ENCODE measurements at places on chromosomes 7 and 10.
A peak's percentile ranks its signal among the peaks of the same experiment; 100 is the strongest.

DNA sequence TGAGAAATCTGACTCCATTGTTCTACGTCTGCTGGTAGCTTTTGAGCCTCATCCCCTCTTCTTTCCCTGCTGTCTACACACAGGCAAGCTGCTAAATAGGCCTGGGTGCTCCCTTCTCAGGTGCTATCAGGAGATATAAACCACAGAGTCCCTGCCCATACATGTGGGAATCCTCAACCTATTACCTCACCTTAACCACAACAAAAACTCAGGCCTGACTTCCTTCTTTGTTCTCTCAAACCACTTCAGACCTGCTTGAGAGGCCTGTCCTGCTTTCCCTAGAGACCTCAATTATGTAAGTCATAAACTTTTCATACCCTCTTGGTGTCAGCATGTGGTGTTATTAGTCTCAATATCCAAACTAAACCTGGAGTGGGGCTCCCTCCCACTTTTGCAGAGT is 75.0 kb upstream of the MAGI2 start:
- no peak for DNase-seq

DNA sequence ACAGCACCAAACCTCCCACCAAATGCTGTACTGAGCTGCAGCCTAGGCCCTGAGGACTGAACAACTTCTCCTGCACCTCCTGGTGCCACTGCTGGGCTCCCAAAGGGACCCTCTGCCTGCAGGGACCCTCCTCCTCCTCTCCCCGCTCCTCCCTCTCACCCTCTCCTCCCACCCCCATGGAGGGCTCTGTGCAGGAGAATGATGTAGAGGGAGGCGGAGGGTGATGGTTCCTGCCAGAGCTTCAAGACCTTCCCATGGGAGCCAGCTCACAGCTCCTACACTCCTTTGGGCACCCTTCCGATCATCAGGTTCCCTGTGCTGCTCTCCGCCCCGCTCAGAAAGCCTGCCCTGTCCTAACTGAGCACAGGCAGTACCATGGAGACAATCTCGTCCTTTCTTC is 97.7 kb downstream of the PRKAG2 start:
- no peak for DNase-seq

DNA sequence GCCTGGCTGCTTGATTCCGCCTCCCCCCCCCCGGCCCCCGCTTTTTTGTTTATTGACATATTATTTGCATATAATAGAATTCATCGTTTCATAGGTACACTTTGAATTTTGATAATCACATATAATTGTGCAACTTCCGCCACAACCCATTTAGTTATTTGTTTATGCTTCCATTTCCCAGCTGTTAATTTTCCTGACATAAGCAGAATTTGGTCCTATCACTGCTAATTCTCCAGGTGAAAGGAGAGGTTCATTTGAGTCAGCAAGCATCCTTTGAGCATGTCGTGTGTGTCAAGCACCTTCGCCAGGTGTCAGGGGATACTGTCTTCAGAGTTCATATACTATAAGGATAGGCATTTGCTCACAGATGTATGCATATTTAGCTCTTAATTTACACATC is 102.2 kb downstream of the CELF2 start:
- DNase-seq = no peak

- no peak for DNase-seq
Observed at GRCh38 chr10:63603709-63604445, 82.7 kb downstream of the REEP3 start.

DNA sequence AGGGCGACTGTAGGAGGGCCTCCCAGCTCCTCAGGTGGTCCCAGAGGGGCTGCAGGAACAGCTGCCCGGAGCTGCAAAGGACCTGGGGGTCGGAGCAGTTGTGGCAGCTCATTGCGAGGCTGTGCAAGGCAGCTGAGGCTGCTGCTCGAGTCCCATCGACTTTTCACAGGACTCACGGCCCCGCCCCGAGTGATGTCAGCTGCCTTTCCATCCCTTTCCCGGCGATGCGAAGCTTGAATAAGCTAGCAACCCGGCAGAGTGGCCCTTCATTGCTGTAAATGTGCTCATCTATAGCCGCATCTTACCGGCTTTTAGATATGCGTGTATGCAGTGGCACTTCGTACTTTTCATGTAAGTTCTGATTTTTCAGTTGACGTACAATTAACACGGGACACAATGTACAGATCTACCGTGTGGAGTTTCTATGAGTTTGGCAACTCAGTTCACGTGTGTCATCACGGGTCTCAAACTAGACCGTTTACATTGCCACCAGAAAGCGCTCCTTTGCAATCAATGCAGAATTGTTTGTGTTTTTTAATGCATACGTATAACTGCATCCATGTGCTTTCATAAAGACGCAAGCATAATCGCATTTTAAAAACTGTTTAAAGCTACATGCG is at the start of gene CH25H:
TSS of gene CH25H (minus strand) at position 137 of the 620 bp plus-strand sequence. CDS start at position 112, 25 bp downstream.
- DNase-seq = peak; percentile 50

DNA sequence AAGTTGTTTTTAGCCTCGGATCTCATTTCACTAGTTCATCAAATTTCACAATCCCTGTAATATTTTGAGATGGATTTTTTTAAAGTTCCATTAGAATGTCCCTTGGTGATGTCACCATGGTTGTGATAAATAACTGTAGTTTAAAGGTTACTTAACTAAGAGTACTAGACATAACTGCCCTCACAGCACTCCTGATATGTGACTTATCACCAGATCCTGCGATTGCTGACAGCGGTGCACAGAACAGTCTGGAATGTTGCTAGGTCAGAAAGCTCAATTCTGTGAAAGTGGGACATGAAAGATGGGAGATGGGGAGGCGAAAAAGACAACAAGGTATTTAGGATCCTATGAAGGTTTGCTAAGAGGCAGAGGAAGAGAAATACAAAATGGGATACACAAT is 40.2 kb downstream of the FAM13C start:
- DNase-seq = no peak

GRCh38 chr10:84755311-84755710 is 426.9 kb downstream of the CCSER2 start:
- DNase-seq = no peak

Data from activated CD4-positive, alpha-beta T cell treated with anti-CD3 and anti-CD28 coated beads, Interleukin-2, Interleukin-6, amounts not matched to agents 100 ng/mL and 50 ng/mL, durations not matched to agents 16 hours and 8 hours (primary cell).